ENCODE measurements at places on chromosomes 16 and 17. TPM values are rescaled to one million over a fixed set of nuclear protein-coding genes. Genes with fewer than 3 reads are reported as not detected.

DNA sequence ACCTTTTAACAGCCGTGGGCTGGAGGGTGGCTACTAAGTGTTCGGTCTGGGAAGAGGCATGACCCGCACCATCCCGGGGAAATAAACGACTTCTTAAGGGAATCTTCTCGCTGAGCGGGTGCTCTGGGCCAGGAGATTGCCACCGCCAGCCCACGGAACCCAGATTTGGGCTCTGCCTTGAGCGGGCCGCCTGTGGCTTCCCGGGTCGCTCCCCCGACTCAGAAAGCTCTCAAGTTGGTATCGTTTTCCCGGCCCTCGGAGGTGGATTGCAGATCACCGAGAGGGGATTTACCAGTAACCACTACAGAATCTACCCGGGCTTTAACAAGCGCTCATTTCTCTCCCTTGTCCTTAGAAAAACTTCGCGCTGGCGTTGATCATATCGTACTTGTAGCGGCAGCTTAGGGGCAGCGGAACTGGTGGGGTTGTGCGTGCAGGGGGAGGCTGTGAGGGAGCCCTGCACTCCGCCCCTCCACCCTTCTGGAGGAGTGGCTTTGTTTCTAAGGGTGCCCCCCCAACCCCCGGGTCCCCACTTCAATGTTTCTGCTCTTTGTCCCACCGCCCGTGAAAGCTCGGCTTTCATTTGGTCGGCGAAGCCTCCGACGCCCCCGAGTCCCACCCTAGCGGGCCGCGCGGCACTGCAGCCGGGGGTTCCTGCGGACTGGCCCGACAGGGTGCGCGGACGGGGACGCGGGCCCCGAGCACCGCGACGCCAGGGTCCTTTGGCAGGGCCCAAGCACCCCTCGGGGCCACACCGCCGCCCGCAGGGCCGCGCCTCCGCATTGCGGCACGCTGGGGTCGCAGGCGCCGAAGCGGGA, 3.6 kb upstream of the CBX4 start:
- DNase-seq, result no peak

NPIPB9 gene
- total RNA-seq, result 7.0 TPM

COPS3 gene
- total RNA-seq, result 40.2 TPM

DNA sequence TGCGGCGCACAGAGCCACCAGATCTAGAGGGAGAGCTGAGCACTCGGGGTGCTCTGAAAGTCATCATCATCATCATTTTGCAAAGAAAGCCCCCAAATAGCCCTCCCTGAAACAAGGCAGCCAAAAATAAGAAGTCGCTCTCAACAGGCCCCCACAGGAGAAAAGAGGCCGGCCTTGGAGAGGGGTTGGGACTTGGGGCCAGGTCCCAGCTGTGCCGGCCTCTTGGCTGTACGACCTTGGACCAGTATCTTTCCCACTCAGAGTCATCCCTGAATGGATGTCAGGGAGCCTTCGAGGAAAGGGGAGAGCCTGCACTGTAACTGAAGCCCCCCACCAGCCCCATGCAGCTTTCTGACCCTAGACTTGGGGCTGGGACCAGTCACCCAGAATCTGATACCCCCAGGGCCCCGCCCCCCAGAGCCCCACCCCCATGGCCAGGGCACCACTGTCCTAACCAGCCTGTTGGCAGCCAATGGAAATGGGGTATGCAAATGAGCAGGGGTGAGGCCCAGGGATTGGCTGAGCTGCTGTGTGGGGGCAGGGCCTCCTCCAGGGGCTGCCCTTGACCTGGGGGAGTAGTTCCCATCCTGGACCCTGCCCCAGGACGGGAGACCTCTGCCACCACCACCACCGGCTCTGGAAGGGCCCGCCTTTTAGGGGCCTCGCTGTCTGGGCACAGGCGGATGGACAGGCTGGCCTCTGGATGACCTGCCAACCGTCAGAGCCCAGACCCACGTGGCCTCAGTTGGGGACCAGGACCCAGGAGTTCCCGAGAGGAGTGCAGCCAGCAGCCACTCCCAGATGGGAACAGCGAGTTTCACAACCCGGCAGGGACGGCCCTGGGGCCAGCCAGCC, 15.4 kb downstream of the ZFPM1 start:
- DNase-seq, result no peak

DNA sequence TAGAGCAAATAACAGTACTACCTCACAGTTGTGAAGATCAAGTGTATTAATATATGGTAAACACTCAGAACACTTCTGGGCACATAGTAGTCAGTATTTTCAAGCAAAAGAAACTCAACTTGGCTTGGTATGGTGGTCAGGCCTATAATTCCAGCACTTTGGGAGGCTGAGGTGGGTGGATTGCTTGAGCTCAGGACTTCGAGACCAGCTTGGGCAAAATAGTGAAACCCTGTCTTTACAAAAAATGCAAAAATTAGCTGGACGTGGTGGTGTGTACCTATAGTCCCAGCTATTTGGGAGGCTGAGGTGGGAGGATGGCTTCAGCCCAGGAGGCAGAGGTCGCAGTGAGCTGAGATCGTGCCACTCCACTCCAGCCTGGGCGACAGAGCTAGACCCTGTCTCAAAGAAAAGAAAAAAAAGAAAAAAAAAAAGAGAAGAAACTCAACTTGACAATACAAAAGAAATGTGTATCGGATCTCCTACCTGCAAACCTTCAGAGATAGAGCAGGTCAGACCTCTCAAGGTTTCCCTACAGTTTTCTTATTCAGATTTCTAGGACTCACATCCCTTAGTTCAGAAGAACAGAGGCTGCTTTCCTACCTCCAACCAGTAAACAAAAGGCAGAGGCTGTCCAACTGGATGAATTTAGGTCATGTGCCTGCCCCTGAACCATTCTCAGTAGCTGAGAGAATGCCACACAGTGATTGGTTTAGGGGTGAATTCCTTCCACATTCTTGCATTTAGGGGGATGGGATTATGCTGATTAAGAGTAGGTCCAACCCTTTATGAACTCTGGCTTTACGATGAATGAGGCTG, 1.7 kb upstream of the KPNA2 start:
- no peak for DNase-seq

CCDC40 gene
- total RNA-seq, result 13.3 TPM

DNA sequence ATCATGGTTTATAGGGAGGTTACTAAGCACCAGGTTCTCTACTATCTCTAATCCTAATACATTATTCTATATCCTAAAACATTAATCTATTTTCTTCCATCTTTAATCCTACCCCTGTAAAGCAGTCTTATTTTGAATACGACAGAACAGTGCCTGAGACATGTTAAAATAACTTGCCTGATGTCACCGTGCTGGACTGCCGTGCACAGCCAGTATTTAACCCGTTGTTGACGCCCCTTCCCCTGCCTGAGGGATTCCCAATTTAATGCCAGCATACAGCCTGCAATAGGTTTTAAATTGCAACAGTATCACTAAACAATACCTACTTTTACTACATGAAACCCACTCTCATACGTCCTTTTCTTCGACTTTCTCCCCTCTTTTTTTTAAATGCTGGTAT, 133.3 kb downstream of the PARN start:
- DNase-seq, result no peak

SDR42E2 gene
- total RNA-seq, result not detected
